Glutamatergic neuron (in vitro differentiated cells): ENCODE measurements at places on chromosomes 16 and 17. TPM values are rescaled to one million over a fixed set of nuclear protein-coding genes. Genes with fewer than 3 reads are reported as not detected.

- DNase-seq: no peak
Measured at GRCh38 chr17:3750926-3751325, 27.2 kb downstream of the HASPIN start.

EMP2 gene
- total RNA-seq: 27.8 TPM

- no peak for DNase-seq
Measured at GRCh38 chr16:57526498-57526897, 9.9 kb downstream of the CCDC102A start.

DNA sequence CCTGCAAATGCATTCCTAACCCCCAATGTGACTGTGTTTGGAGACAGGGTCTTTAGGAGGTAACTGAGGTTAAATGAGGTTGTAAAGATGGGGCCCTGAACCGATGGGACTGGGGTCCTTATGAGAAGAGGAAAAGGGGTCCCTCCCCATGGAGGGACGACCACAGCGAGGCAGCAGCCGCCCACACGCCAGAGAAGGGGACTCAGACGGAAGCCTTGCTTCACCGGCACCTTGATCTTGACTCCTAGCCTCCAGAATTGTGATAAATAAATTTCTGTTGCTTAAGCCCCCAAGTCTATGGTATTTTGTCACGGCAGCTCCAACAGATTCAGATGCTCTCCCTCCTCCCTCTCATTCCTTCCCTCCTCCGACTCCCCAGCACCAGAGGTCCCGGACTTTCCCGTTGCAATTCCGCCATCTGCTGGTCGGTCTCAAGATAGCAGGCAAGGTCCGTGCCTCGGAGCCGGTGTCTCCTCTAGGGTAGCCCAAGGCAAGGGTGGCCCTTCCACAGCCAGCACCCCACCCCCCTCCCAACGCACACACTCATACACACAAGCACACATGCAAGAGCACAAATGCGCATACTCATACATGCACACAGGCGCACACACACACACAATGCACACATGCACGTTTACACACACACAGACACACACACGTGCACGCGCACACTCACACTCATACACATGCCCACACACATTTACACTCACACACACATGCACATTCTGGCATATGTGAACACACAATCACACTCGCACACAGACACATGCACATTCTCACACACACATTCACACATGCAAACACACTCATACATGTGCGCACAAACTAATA lies 23.1 kb upstream of the C16orf78 start:
- DNase-seq: peak; percentile 88

SLC16A6 gene
- total RNA-seq: 0.25 TPM

DNA sequence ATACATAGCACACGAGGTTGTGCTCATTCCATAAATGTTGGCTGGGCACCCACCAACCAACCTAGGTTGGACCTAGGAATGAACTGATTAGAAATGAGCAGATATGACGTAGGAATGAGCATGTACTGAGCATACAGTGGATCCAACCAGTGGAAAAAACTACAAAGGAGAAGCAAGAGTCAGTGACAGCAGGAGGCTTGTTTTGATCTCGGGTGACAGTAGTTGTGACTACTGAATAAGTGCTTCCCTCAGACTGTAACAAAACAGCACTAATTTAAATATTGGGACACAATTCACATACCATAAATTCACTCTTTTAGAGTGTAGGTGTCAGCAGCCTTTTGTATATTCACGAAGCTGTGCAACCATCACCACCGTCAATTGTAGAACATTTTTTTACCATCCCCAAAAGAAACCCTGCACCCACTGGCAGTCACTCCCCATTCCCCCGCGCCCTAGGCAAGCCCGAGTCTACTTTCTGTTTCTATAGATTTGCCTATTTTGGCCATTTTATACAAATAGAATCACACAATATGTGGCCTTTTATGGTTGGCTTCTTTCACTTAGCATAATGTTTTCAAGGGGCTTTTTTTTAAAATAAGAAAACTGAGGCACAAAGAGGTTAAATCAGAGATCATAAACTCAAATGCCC lies 7.0 kb downstream of the VAC14 start:
- DNase-seq: no peak

DNA sequence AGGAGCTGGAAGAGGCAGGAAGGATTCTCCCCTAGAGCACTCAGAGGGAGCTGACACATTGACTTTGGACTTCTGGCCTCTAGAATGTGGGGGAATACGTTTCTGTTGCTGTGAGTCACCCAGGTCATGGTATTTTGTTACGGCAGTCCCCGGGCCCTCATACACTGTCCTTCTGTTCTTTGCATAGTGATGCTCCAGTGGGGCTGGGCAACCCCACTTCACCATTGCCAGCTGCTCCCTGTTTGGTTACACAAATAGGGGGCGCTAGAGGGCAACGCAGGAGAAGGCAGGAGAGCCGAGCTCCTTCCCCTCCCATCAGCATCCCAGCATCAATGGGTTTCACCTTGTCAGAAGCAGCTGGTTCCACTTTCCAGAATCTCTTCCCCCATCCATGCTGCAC lies 257.7 kb upstream of the FOXF1 start:
- DNase-seq: peak; percentile 50

- peak; percentile 70 for DNase-seq
Measured at GRCh38 chr16:138049-138417, 440 bp downstream of the NPRL3 start.

GRCh38 chr16:11234884-11235702 lies 20.9 kb downstream of the SOCS1 start:
- DNase-seq: no peak

SULT1A1 gene
- 0.54 TPM for total RNA-seq

FAM20A gene
- 0.37 TPM for total RNA-seq

DNA sequence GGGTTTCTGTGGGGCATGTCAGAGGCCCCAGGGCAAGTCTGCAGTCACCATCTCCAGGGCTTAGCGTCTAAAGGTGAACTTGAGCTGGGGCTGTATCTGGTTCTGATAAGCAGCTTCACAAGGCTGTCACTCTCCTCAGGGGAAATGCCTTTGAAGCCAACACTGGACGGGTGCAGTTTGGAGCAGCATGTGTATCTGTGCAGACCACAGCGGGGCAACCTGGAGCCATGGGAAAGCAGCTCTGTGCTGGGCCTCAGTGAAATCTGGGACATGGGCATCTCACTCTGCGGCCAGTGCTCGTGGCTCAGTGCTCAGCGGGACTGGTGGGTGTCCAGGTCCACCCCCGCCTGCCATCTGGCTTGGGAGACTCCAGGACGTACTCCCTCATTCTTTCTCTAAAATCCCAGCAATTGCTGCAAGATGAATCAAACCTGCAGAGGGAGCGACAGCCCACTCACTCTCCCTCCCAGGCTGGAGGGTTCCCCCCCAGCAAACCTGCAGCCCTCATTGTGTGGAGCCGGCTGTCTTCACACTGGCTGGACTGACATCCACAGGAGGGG lies 63.5 kb downstream of the PRMT7 start:
- no peak for DNase-seq
